Panc1 (cell line): ENCODE measurements at places on chromosomes 6 and 20.

DNA sequence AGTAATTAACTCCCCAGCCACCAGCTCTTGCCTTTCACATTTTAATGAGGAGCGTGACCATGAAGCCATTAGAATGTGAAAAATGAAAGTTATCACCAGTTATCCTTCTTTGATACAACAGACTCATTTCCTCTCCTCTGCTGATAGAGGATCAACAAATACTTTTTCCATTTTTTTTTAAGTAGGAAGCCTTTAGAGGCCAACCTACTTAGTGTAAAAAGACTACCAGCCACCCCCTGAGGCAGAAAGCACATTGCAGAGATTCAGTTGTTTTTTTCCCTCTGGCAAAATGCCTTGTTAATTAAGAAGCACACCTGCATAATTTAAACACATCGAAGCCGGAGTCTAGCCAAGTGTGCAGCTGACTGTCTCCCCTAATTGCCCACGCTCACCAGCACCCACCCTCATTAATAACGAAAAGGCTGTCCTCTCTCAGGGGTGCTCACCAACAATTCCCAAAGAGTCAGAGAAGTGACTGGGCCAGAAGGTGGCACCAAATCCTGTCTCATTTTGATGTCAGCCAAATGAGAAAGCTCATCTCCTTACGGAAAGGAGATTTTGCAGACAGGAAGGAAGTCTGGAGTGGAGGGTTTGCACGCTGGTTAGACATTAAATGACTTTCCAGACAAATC, 60.9 kb upstream of the MC3R start:
- no peak for DNase-seq

DNA sequence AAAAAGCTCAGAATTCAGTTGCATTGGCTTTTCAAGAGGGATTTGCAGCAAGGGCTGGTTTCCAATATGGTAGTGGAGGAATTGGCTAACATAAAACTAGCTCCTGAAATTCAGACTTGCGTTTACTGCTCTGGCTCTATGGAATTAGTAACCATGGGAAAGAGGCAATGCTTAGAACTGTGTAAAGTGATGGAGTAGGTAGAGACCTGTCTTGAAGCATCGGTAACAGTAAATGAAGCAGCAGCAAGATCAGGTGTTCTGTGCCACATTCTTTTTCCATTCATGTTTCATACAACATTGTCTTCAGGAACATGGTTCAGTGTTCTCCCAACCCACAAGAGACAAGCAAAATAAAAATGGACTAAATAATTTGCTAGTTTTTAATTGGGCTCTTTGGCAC, 6.5 kb downstream of the IRF4 start:
- DNase-seq, result no peak

- no peak for DNase-seq
Observed at GRCh38 chr6:44672086-44672485, 284.6 kb downstream of the CDC5L start.

- no peak for DNase-seq
Observed at GRCh38 chr20:56171087-56172012, 77.2 kb upstream of the MC3R start.

- DNase-seq, result no peak
Observed at GRCh38 chr6:70666706-70667105, 977 bp upstream of the SMAP1 start.
